ENCODE measurements at places on chromosomes 5 and 9.

DNA sequence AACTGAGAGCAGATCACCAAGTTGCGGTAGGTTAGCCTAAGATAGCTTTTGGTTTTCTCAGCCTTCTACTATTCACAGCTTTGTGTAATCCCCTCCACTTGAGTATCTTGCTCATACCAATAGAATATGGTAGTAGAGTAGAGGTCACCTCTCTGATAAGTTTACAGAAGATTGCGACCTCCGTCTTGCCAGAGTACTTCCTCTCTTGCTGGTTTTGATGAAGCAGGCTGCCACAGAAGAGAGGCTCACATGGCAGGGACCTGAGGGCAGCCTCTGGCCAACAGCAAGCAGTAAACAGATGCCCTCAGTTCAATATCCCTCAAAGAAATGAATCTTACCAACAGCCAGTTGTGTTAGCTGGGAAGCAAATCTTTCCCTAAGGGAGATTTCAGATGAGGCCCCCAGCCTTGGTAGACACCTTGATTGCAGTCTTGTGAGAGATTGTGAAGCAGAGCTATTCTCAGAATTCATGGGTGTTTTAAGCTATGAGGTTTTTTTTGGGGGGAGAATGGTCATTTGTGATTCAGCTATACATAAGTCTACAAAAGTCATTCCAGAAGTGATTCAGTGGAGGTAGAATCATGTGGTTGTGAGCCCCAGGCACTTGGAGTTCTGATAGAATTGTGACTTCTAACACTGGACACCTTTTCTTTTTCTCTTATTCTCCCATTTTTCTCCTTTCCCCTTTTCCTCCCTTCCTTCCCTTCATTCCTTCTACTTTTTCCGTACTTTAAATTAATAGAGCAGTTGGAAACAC lies 22.7 kb upstream of the CDKN2B start:
- DNase-seq, result no peak

DNA sequence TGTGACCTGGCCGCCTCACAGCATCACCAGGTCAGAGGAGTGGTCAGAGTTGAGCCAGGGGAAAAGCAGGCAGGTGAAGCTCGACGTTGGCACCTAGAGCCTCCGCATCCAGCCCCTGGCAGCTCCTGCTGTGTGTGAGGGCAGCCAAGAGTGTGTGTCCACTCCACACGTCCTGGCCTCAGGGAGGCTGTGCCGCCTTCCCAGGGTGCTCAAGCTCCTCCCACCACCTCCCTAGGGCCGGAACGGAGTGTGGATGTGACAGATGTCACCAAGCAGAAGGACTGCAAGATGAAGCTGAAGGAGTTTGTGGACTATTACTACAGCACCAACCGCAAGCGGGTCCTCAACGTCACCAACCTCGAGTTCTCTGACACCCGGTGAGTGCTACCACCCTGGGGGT lies 72.5 kb downstream of the PHF2 start:
- no peak for DNase-seq

DNA sequence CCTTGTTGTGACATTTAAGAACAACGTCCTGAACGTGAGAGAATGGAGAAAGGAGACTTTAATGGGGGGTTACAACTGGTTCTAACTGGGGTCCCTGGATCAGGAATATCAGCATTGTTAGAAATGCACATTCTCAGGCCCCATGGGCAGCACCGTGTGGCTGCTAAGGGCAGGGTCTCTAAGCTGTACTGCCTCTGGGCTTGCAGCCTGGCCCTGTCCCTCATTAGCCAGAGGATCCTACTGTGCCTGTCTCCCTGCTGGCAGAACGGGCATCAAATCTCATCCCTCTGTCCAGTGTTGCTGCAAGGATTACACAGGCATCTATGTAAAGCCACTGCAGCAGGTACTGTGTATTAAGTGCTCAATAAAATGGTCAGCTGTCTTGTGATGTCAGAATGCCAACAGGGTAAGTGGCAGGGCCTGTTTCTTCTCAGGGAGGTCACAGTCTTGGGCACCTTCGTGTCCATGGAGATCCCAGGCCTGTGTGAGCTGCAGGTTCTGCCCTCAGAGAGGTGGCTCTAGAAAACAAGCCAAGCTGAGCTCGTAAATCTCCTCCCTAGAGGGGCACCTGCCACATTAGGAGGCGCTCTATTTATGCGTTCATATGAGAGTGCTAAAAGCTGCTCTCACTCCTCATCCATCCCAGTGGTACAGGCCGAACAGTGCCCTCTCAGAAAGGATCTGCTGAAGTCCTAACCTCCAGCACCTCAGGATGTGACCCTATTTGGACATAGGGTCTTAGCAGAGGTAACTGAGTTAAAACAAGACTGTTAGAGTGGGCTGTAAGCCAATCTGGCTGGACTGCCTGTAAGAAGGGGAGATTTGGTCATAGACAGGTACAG lies 210.5 kb downstream of the GADD45G start:
- no peak for DNase-seq

DNA sequence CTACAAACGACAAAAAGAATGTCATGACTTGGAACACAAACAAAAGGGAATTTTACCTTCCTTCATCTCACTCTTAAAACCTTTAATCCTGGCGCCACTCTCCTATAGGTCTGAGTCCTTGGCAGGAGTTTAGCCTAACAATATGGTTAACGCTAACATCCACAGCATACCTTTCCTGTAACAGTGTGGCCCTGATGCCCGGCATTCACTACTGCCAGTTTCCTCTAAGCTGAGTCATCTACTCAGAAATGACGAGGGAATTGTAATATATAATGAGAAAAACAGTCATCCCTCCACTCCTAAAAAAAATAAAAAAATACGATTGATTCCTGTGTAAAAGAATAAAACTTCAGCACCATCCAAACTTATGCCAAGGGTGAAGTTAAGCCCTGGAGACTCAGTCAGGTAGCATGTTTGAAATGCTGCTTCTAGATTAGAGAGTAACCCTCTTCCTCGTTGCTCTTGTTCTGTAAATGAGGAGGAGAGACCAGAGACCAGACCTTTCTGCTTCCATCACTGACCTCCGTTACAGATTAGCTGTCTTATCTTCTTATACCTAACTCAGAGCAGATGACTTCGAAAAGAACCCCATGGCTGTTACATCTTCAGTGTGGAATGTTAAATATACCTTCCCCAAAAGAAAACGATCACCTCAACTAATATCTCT lies 37.4 kb downstream of the CCDC125 start:
- DNase-seq, result no peak

DNA sequence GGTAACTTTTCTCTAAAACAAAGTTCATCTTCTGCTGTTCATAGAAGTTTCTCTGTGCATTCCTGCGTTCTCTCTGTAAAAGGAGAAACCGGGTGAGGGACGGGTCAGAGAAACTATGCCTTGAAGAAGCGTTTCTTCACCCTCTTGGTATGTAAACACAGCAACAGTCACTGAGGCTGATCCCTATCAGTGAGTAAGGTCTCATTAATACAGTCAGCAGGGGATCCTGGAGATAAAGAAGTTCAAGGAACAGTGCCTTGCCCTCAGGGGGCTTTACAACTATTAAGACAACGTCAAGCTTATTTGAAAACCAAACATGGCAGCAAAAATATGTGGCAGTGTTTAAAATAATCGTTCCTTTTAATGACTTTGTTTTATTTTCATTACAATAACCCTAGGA lies 202.9 kb upstream of the IL12B start:
- no peak for DNase-seq

DNA sequence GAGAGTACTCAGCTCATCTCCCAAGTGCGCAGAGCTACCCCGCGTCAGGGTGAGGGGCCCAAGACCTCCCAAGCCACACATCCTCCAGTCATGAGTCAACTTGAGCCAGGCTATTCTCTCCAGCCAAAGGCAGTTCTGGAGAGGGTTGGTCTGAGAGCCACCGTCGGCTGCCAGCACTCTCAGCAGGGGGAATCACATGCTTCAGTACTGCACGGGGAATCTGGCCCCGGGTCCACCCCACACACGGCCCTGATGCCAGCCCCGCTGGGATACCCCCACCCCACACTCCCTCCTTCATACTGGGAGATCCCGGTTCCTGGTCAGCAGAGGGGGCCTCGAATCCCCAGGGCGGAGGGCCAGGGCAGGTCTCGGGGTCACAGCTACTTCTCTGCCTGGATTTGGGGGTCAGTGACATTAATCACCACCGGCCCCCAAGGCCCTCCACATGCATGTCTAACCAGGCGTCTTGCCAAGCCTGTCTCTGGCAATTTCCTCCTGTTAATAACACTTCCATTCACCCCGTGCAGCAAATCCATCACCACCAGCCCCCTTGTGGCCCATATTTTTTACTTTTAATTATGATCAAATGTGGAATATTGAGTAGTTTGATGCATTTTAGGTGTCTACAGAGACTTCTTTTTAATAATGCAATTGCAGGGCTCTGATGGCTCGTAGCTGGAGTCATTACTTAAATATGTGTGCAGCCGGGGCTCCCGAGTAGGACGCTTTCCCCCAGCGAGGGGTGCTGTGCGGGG lies 102.9 kb upstream of the PPP1R26 start:
- no peak for DNase-seq

DNA sequence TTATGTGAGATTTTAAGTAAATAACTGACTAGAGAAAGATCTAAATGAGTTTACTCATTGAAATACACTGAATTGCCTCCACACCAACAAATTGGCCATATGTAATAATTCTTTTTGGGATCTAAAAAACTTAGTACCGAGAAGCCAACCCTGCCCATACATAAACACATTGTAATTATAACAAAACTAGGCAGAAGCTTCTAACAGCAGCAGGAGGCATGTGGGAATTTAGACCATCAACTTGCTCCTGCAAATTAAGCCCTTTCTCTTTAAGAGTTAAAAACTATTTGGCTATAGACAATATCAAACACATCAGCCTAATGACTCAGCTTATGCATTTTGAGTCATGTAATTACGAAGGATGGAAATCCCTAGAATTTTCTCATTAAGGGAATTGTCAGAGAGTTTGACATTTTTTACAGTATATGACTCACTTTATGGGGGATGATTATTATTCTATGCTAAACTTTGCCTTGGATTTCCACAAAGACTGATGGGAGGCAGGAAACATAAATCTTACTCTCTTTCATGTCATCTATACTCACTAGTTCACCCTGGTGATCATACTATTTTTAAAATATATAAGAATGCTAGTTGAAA lies 1.0 kb downstream of the IL7R start:
- DNase-seq, result no peak

GRCh38 chr9:83000765-83001164 lies 62.2 kb downstream of the RASEF start:
- no peak for DNase-seq

GRCh38 chr9:83182071-83182470 lies 119.1 kb upstream of the RASEF start:
- DNase-seq, result no peak

DNA sequence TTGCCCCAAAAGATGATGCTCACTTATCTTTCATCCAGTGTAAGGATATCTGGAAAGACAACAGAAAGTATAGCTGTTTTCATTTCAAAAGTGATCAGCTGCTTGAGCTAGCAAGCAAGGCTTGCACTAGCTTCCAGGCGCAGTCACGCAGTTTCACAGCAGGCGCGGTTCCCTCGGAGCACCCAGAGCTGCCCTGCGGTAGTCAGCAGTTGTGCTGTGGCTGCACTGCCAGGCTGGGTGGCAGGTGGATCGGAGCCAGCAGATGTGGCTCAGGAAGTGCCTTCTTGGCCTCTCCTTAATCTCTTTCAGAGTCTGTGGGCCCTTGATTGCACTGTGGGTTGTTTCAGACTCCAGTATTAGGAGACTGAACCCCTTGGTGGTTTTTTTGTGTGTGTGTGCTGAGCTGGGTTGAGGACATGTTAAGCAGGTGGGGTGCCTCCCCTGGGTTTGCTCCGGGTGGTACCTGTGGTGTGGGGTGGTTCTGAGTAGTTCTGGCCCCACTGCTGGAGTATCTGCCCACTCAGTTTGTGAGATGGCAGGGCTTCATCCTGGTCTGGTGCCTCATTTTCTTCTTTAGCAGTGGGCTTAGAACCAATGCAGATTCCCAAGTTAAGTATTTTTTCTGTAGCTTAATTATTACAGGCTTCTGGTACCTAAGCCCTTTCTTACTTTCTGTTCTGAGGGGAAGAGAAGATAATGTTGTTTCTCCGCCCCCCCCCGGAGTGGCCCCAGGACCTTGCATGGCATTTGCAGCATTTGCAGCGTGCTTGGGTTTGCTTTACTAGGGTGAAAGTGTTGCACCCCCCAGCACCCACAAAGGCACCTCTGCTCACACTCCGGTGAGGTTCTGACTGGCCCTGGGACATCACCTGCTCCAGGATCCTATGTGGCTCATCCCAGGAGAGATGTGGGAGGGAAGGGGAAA lies 16.4 kb downstream of the TENT4A start:
- DNase-seq, result no peak

GRCh38 chr5:55821731-55822512 lies 29.2 kb upstream of the IL31RA start:
- no peak for DNase-seq

DNA sequence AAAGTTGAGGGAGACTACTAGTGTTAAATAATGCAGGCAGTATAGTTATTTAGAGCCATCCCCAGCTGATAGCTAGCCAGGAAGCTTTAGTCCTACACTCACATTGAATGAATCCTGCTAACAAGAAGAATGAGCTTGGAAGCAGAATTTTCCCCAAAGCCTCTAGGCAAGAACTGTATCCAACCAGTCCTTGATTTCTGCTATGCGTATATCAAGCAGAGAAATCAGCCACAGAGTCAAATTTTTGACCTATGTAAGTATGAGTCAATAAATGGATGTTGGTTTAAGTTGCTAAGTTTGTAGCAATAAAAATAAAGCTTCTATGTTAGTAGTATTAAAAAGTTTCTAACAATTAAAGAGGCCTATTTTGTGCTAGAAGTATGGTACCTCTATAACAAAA lies 672.1 kb upstream of the CHD1 start:
- no peak for DNase-seq

- DNase-seq, result no peak
Observed at GRCh38 chr9:89194421-89195130, 16.0 kb upstream of the SHC3 start.

DNA sequence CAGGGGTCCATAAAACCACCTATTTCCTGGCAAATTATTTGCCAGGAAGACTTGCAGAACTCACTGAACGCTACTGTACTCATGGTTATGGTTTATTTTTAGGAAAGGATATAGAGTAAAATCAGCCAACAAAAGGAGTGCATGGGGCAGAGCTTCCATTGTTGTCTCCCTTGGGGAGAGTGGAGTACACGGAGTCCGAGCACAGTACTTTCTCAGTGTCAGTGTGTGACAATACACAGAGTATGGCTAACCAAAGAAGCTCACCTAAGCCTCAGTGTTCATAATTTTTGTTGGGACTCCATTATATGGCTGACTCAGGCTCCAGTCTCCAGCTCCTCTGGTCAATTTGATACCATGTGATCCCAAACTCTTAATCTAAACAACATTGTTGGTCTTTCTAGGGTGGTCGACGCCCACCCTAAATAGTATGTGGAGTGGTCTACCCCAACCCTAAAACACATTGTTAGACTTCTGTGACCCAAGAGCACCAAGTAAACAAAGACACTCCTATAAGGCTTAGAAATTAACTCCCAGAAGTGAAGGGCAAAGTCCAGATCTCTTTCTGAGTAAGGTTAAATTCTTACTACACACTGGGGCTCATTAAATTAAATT lies 74.9 kb downstream of the SLC44A1 start:
- no peak for DNase-seq

- DNase-seq, result no peak
Observed at GRCh38 chr9:27377147-27377807, 80.3 kb upstream of the EQTN start.
